ENCODE measurements at places on chromosomes 4 and X. TPM values are rescaled to one million over a fixed set of nuclear protein-coding genes. Genes with fewer than 3 reads are reported as not detected.

The TRAM1L1 gene
- 1.2 TPM for total RNA-seq

The USP51 gene
- total RNA-seq = 0.85 TPM

The PTPN13 gene
- total RNA-seq = 65.2 TPM

The GPM6B gene
- 0.17 TPM for total RNA-seq

The SORBS2 gene
- 1.9 TPM for total RNA-seq

The CLTRN gene
- 0.32 TPM for total RNA-seq

The CFAP47 gene
- not detected for total RNA-seq

The PAK3 gene
- 0.11 TPM for total RNA-seq

The KIAA0232 gene
- total RNA-seq = 10.1 TPM

The IL2RG gene
- total RNA-seq = 0.11 TPM

The ARL9 gene
- 0.60 TPM for total RNA-seq

The UGT2B15 gene
- not detected for total RNA-seq

The SORCS2 gene
- 0.04 TPM for total RNA-seq

The SSX4 gene
- total RNA-seq = not detected

The DDIT4L gene
- 1.3 TPM for total RNA-seq

The GPR34 gene
- total RNA-seq = not detected

The CNKSR2 gene
- total RNA-seq = 0.78 TPM

The CENPE gene
- 23.6 TPM for total RNA-seq

The PNMA6F gene
- not detected for total RNA-seq

The ING2 gene
- total RNA-seq = 23.3 TPM

The PDGFRA gene
- total RNA-seq = 0.07 TPM

The IL2 gene
- not detected for total RNA-seq

The GNRHR gene
- total RNA-seq = not detected

The DMRTC1 gene
- total RNA-seq = not detected

The LANCL3 gene
- total RNA-seq = 1.3 TPM

The GAGE1 gene
- total RNA-seq = not detected

The FRG2 gene
- not detected for total RNA-seq

The MAGEA10 gene
- total RNA-seq = not detected

The DAPP1 gene
- total RNA-seq = 60.6 TPM

The NAP1L2 gene
- total RNA-seq = 1.6 TPM

The GLOD5 gene
- not detected for total RNA-seq
